NCI-H2029 treated with DMSO at 0.1 percent for 48 hours (cell line): ENCODE measurements at places on chromosomes 13 and 19.

- no peak for DNase-seq
Measured at GRCh38 chr19:13881692-13882418, 4.9 kb downstream of the NANOS3 start.

- no peak for DNase-seq
Measured at GRCh38 chr13:112117955-112118302, 51.0 kb downstream of the SOX1 start.

GRCh38 chr19:47272448-47273312 lies 2.0 kb upstream of the INAFM1 start:
- no peak for DNase-seq

DNA sequence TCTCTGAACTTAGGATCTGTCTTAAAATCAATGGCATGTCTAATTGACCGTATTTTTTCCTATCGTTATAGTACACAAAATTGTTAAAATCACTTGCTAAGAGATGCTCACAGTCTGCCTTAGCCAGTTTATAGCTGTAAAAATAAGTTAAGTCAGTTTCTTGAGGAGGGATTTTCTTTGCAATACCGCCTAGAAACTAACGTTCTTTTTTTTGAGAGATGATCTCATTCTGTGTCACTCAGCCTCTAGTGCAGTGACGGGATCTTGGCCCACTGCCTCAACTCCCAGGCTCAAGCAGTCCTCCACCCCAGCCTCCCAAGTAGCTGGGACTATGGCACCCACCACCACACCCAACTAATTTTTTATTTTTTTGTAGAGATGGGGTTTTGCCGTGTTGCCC lies 4.4 kb downstream of the CKAP2 start:
- DNase-seq: no peak

DNA sequence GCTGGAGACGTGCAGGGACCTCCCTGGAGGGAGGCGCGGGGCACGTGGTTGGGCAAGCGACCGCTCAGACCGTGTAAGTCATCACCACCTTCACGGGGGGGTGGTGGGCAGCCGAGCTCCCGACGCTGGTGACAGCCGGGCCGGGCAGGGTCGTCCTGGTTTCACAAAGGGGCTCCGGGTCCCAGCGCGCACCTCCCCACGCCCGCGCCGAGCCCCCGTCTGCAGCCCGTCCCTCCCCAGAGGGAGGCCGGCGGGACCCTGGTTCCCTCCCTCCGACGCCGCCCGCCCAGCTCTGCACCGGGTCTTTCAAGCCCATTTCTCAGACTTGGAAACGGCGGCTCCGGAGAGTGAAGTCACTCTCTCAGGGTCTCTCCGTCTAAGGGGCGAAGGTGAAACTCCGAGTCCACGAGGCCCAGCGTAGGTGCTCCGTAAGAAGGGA lies 729 bp upstream of the ARID3A start:
- no peak for DNase-seq

DNA sequence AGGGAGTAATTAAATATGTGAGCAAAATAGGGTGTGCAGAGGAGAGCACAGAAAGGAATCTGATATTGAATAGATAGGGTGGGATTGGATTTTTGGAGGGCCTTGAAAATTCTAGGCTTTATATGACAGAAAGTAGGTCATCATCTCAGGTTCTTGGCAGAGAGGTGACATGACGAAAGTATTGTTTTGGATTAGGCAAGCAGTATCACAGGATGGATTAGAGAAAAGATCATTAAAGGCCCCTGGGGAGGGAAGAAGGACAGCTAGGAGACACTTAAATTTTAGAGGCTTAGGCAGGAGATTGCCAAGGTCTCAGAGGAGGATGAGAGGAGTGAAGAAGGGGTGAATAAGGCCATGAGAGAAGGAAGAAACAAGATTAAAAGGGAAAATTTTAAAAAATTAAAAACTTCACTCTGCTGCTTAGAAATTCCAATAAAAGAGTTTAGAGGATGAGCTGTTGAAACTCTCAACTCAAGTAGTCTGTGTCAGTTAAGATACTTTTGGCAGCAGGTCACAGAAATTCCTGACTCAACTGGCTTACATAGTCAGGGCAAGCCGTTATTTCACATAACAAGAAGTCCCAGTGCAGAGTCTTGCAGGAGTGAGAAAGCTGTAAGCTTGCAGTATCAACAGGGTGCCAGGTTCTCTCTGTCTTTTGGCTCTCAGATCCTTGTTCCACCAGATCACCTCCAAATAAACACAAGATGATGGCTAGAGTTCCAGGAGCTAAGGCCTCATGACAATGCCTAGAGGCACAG lies 8.8 kb downstream of the GPC6 start:
- DNase-seq: no peak
